ENCODE measurements at places on chromosomes 7 and 10.

DNA sequence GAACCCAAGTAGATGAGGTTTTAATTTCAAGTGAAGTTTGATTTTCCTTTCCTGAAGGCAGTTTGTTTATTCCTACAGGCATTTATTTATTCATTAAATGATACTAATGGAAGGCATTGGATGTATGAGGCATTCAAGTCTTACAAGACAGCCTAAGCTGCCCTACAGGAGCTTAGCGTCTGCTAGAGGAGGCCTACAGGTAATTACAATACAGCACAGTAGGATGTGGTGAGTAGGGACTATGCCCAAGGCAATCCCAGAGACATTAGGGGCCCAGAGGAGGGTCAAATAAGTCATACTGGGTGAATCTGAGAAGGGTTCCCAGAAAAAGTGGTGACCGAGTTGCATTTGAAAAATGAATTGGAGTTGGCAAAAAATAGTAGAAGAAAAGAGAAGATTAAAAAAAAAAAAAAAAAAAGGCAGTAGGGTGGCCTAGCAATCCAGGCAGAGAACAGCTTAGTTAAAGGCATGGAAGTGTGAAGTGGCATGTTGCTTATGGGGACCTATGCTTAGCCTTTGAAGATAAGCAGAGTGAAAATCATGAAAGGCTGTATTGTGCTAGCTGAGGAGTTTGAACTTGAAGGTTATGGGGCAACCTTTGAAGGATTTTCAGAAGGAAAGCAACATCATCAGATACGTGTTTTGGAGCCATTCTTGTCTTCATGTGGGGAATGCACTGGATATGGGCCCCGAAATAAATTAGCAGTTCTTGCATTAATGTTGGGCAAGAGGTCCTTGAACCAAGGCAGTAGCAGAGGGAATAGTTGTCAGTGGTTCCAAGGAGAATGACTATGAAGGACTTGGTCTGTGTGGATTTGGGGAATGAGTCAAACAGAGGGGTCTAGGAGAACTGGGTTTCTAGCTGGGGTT is 65.5 kb downstream of the SNX10 start:
- no peak for DNase-seq

- DNase-seq: no peak
These were observed 193.4 kb upstream of the ZMIZ1 start for GRCh38 chr10:78875331-78875877.

- DNase-seq: no peak
These were observed 92.9 kb downstream of the SFMBT2 start for GRCh38 chr10:7317786-7318446.

DNA sequence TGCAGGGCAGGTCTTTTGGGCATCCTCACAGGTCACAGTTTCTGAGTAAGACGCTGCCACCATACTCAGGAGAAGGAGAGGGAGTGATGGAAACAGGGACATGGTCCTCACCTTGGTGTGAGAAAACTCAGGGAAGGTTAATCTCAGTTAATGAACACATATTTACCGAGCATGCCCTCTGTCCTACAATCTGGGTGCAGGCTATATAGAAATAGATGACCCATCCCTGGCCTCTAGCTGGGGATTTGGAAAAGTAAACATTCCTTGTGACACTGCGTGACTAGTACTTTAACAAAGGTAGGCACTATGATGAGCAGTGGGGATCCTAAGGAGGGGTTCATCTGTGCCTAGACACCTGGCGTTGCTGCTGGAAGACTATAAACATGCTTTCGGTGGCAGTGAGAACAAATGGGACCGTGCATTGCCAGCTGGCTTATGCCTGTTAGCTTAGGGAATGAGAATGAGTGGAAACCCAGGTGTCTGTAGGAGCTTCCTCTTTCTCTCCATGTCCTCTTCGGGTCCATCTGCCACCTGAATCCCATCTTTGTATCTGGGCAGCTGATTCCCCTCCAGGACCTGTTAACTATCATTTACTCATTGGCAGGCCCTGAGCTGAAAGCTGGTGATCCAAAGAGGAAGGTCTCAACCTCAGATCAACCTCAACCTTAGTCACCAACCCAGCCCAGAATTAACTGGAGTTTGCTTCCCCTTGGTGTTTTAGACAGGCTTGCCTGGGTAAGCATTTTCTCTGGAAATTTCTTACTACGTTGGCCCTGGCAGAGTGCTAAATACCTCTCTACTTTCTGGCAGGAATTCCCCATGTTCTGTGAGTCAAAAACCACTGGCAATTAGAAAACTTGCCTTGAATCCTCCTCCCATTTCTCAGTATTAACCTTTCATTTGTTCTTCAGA is 794 bp downstream of the MBL2 start:
- DNase-seq: no peak

- no peak for DNase-seq
These were observed 240.3 kb downstream of the RNLS start for GRCh38 chr10:88342733-88343310.

DNA sequence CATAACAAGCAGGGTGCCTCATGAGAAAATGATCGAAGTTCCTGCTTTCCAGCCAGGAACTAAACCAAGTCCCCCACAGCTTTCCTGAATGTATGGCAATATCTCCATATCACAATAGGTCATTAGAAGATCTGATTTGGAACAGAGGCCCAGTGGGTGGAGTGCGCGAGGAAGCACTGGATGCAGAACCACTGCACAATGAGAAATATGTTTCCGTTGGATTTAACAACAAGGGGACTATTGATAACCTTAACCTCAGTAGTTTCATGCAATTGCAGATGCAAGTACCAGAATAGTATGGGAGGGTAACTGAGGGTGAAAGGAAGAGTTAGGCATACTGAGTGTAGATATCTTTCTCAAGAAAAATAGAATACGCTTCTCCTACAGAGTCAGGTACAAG is 45.3 kb downstream of the ZPBP start:
- DNase-seq: no peak

DNA sequence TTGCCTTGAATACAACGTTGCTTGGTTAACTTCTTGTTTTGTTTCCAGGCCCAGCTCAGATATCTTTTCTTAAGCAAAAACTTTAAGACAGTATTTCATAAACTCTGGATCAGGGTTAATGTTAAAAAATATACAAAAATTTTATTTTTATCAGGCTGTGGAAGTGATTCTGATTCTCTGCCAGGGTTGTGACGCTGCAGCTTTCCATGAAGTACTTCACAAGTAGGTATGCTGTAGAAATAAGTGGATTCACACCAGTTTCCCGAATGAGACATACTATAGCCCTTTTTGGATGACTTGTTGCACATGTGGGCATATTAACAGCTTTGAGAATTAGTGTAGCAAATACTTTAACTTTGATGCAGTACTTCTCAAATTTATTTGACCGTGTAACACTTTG is 70.1 kb downstream of the CDK14 start:
- DNase-seq: no peak

DNA sequence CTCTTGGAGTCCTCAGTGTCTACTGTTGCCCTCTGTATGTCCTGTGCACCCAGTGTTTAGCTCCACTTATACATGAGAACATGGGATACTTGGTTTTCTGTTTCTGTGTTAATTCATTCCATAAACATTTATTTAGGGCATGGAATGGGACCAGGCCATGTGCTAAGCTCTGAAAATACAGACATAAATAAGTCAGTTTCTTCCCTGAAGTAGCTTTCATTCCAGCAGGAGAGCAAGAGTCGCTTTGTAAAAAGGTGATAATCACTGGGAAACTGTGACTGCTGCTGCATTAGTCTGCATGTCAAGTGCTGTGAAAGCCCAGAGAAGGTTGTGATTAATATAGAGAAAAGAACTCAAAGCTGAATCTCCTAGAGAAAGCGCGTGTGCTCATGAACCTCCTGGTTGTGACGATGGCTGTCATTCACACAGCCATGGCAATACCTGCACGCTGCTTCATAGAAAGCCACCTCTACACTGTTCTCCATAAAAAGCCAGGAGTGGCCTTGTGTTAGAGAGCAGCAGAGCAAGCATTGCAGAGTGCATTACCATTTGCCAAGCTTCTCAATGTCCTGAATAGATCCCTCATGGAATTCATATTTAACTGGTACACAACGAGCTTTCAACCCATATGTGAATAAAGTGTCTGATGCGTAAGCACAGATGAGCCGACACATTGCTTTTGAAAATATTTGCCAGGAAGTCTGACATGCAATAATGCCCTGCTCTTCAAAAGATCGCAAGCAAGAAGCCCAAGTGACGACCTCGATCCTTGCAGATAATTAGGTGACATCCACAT is 30.6 kb upstream of the PITRM1 start:
- no peak for DNase-seq

DNA sequence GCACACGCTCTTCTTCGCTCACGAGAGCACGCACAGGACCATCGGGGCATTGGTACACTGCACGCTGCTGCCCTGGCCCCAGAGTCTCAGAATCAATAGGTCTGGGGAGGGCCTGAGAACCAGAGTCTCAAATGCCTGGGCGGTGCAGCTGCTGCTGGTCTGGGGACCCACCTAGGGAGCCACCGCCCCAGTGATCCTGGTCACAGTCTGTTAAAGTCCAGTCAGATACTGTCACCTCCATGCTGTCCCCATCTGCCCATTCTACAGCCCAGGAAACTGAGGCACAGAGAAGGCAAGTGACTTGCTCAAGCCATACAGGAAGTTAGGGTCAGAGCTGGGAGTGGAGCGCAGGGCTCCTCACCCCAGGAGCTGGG is 38.0 kb downstream of the ZCCHC24 start:
- DNase-seq: no peak

DNA sequence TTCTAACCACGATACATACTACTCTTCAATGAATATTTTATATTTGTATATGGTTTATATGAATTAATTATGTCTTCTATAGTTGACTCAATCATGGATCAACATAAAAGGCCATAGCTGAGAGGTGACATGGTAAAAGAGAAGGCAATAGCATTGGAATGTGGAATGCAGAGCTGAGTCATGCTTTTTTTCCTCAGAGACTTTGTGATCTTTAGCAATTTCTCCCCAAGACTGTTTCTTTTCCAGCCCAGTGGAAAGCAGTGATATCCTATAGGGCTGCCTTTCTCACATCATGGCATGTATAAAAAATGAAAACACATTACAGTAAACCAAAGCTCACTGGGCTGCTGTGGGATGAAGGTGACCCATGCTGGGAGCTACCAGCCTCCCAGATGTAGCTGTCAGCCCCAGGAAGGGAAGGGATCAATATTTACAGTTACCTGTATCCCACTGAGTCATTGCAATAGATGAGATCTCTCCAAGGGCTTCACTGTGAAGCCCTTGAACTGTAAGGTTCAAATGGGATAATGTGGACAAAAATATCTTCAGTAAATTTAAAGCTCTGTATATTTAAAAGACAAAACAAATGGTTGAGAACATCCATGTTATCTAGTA is 30.2 kb downstream of the SLC39A12 start:
- peak; percentile 54 for DNase-seq

- DNase-seq: no peak
These were observed 195.8 kb upstream of the NEBL start for GRCh38 chr10:21092683-21093524.

DNA sequence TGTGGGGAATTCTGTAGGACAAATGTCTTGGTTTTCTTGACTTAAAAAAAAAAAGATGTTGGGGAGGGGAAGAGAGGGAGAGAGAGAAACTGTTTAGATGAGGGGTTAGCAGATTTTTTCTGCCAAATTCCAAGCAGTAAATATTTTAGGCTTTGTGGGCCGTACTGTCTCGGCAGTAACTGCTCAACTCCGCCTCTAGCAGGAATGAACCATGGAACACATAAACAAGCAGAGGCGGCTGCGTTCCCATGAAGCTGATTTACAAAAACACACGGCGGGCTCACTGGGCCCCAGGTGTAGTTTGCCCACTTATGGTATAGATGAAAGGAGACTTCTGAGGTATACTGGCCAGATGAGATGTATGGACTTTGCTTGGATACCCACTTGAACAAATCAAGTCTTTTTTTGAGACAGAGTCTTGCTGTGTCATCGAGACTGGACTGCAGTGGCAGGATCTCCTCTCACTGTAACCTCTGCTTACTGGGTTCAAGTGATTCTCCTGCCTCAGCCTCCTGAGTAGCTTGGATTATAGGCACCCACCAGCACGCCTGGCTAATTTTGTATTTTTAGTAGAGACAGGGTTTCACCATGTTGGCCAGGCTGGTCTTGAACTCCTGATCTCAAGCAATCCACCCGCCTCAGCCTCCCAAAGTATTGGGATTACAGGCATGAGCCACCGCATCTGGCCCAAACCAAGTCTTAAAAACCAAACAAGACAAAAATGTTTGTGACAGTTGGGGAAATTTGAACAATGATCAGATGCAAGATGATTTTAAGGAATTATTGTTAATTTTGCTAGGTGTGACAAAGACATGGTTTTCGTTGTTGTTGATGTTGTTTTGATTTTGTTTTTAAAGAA is 9.7 kb upstream of the ADAMTS14 start:
- DNase-seq: no peak

- no peak for DNase-seq
These were observed 45.2 kb upstream of the BHLHA15 start for GRCh38 chr7:98165827-98166667.

DNA sequence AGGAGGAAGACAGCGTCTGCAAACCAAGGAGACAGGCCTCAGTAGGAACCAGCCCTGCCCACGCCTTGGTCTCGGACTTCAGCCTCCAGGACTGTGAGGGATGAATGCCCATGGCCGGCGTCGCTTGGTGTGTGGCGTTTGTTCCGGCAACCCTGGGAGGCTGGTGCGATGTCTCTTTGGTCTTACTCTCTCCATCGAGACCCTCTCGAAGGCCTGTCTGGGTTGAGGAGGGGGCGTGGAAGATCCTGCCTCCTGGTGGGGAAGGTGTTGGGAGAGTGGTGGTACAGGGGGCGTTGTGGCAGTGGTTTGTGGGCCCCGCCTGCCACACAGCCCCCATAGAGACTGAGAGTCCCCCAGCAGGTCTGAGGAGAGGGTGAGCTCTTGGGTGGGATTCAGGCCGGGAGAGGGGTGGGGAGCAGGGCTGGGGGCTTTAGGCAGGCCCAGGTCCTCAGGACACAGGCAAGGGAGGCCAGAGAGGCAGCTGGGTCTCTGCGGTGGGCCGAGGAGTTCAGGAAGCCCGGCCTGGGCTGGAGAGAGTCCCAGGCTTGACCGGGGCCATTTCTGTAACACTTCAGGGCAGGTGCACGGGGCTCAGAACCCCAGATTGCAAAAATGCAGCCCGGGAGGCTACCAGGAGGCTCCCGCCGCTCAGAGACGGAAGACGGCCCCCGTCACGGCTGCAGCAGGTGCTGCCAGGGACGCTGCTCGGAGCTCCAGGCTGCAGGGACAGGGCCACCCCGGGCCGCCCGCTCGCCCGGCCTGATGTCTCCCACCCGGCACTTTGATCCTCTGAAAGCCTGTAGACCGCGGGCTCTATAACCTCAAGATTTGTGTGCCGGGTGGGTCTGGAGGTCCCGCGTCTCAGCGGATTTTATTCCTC is 33.8 kb upstream of the PSMG3 start:
- no peak for DNase-seq
